ENCODE measurements at places on chromosomes 11 and 22.

DNA sequence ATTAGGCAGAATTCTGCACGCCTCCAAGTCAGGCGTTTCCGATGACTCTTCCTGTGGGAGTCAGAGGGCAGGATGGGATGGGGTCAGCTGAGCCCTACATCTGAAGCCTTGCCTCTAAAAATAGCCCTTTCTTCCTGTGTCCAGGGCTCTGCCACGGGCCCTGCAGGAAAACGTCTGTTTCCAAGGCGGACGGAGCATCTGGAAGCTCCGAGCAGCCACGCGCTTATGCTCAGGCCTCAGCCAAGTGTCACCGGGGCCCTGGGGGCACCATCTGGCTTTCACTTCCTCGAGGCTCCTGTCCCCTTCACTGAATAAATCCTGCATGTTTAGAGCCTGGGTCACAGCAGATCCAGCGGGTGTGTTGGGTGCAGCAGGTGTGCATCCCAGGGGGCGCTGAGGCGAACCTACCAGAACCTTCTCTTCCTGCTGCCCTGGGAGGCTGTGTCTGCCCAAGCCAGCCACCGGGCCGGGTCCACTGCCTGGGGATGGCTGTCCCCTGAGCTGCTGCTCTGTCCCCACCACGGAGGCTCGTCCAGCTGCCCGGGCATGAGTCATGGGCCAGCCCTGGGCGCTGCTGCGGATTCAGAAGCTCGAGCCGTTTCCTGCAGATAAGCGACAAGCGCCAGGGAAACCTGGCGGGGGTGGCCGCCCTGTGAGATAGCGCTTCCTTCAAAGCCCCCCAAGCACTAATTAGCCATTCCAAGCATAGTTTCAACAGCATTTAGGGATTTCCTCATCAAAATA is 32.0 kb upstream of the LINC01488 start:
- no peak for DNase-seq

DNA sequence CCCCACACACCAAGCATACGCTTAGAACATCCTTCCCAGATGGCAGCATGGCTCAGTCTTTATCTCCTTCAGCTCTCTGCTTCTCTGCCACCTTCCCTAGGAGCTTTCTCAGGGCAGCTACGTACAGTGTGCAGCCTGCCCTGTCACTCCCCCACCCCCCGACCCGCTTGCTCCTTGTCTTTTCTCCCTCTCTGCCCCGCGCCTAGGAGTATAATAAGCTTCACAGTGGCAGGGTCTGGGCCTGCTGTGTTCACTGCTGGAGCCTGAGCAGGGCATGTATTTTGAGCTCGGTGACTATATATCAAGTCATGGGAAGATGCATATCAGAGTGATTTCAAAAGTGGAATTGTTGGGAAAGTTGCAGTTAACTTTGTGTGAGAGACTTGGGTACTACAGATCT is 55.8 kb upstream of the ADSL start:
- no peak for DNase-seq

GRCh38 chr11:70068950-70069349 is 9.2 kb upstream of the ANO1 start:
- no peak for DNase-seq

DNA sequence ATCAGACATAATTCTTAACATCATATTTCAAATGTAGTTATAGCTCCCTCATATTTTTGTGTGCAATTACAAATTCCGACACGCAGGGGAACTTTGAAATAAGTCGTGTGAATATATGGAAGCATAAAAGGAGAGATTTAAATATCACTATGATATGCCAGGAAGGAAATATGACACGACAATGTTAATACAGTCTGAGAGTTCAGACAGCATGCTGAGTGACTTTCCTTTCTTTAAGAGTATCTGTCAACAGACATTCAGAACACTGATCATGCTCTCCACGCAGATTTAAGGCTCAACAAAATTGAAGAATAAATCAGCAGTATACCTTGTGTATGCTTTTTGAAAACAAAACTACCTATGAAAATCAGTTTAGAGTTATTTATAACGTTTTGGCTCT is 232.6 kb upstream of the CARD18 start:
- no peak for DNase-seq

DNA sequence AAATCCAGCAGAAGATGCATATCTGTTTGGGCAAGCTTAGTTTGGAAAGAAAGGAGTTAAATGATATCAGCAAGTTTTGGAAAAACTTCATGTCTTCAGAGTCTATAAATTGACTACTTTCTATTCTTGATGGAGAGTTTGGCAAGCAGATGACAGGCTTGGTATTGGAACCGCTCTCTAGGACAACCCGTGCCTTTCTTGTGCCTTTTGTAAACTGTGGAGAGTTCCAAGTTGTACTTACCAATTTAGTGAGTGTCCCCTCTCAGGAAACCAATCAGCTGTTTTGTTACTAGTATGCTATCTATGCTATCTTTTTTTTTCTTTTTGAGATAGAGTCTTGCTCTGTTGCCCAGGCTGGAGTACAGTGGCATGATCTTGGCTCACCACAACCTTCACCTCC is 43.7 kb upstream of the CTTN start:
- no peak for DNase-seq

DNA sequence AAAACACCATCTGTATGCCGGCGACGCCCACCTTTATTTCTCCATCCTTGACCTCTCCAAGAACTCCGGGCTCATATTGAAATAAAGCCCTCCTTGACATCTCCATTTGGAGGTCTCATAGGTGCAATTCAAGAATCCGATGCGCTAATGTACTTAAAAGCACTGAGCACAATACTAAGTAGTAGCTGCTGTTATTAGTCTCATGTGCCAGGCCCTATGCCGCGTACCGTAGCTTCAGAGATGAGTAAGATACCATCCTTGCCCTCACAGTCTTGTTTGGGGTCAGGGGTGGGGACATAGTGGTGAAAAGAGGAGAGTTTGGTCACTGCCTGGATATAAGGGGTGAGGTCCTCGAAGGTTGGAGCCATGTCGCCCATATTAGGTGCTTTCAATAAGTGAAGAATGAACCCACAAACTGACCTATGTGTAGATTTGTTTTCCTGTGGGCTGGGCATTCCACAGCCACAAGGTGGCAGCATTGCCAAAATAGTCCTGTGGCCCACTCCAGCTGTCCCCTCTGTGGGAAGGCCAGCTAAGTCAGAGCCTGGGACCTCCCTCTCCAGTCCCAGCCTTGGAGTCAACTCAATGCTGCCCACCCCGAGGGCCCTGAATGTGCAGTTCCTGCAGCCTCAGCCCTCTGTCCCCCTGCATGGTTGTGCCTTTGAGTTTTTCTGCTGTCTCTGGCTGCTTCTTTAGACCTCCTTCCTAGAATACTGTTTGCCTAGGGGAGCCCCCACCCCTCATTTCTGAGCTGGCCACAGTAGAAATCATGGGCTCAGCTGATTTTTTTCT is 6.5 kb downstream of the DCPS start:
- peak; percentile 92 for DNase-seq

DNA sequence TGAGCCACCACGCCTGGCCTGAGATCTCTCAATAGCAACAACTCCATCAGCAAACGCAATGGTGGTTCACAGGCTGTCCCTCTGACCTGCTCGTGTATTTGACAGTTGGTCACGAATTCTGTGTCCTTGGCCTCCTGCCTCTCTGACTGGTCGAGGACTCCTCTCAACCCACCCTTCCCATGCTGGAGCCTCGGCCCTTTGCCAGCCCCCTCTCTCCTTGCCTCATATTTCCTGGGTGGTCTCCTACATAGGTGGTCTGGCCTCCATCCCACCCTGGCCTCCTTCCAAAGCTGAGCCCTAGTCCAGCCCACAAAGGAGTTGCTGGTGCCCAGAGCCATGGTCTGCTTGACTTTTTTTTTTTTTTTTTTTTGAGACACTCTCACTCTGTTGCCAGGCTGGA is 11.4 kb upstream of the A4GALT start:
- DNase-seq, result no peak

DNA sequence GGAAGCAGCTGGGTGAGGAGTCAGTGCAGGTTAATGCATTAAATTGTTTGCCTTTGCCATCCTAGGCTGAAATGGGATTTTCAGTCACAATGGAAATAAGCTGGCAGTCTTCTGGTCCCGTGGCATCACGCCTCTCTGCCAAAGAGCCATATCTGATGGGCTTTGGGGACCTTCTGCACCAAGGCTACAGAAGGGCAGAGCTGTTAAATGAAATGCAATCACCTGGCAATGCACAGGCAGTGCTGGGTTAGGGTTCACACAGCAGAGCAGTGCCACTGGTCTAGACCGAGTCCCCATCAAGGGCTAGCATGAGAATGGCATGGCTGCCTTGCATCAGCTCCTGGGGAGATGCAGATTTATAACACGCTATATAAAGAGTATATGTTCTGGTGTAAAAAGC is 749.2 kb downstream of the NTM start:
- no peak for DNase-seq

- DNase-seq, result no peak
Measured at GRCh38 chr22:41787331-41787730, 13.1 kb upstream of the CCDC134 start.

DNA sequence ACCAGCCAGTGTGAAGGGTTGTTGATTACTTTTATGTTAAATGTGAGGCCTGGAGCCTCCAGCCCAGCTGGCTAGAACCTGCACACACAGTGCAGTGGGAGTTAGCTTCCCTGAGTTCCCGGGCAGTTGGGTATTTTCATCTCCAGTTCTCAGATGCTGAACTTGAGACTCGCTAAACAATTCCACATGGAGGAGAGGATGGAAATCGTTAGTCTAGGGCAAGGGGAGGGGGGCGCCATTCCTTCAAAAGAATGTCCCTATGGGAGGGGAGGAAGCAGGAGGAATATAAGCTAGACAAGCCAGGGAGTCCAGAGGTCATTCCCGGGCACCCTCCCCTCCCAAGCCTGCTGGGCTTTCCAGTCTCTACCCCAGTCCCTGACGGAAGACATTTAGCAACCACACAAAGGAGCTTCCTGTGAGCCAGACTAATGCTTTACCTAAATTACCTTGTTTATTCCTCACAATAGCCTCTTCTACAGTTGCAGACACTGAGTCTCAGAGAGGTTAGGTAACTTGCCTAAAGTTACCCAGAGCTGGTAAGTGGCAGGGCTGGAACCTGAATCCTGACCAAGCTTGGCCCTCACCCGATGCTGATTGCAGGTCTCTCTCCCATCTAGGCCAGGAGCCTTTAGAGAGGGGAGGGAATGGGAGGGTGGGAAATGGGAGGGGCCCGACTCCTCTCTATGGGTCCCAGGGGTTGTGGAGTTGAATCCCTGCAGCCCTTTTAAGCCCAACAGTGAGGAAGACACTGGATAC is 1.9 kb upstream of the TSKU start:
- peak; percentile 78 for DNase-seq

DNA sequence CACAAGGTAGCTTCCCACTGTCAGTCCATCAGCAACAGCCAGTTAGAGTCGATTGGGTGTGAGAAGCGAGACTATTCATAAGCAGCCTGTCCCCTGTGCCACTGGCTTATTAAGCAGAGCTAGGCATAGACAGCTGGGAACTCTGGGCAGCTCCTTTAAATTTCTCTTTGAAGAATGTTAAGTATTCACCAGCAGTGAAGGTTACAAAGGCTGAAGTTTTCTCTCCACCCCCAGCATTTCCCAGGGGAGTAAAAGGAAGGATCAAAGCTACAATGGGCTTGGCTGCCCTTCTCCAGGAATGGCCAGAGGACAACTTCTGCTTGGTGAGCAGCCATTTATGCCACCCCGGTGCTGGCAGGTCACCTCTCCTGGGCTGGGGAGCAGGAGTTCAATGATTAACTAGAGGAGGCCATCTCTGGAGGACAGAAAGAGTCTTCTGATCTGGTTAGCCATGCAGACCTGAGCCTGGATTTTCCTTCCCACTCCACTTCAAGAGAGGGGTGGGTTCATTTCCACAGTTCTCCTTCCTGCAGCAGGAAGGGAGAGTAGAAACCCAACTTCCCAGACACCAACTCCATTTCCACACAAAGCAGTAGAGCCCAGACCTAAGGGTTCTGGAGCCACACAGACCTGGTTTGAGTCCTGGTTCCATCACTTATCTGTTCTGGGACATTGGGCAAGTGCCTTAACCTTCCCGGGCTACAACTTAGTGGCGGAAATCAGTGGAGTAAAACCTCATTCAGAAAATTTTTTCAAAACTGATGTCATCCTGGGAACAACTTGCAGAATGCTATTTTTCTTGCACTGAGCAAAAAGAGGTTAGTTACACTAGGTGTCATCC is 22.6 kb downstream of the POU2AF3 start:
- peak; percentile 55 for DNase-seq

GRCh38 chr22:46359362-46359761 is 23.8 kb downstream of the TRMU start:
- no peak for DNase-seq

- no peak for DNase-seq
Measured at GRCh38 chr11:120211522-120212258, 858 bp downstream of the OAF start.

GRCh38 chr22:19779011-19779421 is 18.4 kb downstream of the TBX1 start:
- DNase-seq, result no peak

DNA sequence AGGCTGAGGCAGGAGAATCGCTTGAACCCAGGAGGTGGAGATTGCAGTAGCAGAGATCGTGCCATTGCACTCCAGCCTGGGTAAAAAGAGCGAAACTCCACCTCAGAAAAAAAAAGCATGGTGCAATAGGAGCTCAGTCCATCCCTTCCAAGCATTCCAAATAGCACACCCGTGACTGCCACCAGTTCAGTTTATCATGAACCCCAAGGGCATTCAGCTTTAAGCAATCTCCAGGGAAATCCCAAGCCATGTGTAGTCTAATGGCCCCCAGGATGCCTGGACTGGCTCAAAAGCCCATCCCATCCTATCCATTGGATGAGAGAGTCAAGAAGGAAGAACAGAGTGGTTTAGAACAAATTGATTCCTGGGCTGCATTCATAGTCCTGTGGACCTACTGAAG is 16.2 kb downstream of the MICAL3 start:
- DNase-seq, result no peak

- DNase-seq, result no peak
Measured at GRCh38 chr22:48070083-48070482, 1307.6 kb downstream of the TBC1D22A start.

- no peak for DNase-seq
Measured at GRCh38 chr11:92330114-92330513, 105.5 kb downstream of the FAT3 start.

- DNase-seq, result no peak
Measured at GRCh38 chr11:19450282-19450681, 209.5 kb upstream of the E2F8 start.

DNA sequence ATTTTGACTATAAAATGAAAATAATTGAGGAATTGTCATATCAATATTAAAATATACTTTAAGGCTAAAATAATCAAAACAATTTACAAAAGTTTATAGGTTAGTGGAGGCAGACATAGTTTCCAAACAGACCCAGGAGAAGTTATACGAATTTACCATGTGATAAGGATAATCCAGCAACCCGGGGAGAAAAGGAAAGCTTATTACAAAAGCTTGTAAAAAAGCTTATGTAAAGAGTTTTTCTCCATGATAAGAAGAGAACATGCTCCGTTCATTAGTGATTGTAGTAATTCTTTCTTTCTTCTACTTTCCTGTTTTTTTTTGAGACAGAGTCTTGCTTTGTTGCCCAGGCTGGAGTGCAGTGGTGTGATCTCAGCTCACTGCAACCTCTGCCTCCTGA is 79.0 kb downstream of the ATXN10 start:
- no peak for DNase-seq
